ENCODE measurements at places on chromosomes 5 and 9.

DNA sequence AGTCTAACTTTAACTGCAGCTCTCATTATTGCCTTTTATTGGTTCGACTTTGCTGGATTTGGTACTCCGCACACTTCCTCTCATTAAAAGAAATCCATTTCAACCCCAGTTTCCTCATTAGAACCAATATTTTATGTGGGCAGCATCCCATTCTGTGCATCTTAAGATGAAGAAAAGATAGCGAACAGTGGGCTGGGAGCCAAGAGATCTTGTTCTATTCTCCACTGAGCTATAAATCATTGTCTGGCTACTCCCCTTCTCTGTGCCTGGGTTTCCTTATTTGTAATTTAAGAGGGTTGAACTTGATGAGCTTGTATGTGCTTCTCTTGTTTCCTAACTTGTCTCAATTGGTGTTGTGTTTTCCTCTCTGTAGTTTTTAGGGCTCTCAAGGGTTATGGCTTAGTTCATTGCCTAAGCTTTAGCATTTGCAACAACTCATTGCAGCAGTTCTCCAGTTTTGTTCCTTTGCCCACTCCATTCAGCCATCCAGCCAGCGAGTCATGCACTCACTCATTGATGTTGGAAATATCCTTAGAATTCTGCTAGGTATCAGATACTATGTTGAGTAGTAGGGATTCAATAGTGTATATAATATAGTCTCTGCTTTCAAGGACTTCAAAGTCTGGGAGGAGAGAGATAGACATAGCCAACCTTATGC, 273.3 kb upstream of the TNC start:
- DNase-seq: no peak

DNA sequence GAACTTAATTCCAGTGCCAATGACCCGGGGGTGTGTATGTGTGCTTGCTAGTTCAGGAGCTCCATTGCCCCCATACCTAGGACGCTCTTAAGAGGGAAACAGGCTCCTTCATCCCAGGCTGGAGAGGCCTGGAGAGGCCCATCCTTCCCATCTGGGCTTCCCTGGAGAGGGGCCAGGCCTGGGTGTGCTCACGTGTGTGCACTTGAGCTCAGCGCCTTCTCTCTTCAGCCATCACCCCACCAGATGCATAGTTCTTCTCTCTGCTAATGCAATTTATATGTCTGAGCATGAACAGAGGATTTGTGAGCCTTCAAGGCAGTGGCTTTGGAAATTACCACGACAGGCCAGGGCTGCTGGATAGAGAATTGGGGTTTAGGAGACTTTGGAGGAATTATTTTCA, 48.6 kb upstream of the SHB start:
- DNase-seq: no peak

DNA sequence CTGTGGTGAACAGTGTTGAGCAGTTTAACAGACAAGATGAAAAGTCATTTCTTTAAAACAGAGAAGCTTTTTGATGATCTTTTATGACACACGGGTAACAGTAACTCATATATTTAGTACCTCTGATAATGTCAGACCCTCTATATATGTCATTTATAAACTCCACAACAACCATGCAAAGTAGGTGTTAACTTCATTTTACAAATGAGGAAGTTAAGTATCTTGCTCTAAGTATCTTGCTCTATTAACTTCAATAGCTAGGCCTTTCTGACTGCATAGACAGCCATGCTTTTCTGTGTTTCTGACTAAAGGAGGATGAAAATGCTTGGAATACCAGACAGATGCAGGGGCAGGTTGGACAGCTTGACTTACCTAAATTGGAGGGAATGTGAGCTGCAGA, 1.8 kb downstream of the NUDT2 start:
- no peak for DNase-seq

- no peak for DNase-seq
Measured at GRCh38 chr9:23779220-23779619, 46.8 kb downstream of the ELAVL2 start.

GRCh38 chr9:19373527-19373926, 6.5 kb downstream of the RPS6 start:
- DNase-seq: peak; percentile 19

GRCh38 chr5:140312067-140312790, 9.3 kb upstream of the PFDN1 start:
- DNase-seq: no peak

- no peak for DNase-seq
Measured at GRCh38 chr9:86322973-86323644, 31.1 kb downstream of the TUT7 start.

- no peak for DNase-seq
Measured at GRCh38 chr5:54719384-54720283, 202.1 kb downstream of the SNX18 start.

DNA sequence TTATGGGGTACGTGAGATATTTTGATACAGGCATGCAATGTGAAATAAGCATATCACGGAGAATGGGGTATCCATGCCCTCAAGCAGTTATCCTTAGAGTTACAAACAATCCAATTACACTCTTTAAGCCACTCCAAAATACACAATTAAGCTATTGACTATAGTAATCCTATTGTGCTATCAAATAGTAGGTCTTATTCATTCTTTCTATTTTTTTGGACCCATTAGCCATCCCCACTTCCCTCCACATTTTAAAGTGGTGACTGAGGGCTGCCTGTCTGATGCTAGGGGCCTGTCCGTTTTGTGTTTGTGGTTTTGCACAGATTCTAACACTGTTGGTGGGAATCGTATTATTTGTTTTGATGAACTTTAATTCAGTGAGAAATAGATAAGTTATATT, 129.7 kb upstream of the DHFR start:
- DNase-seq: no peak

GRCh38 chr5:35313291-35313690, 83.0 kb upstream of the PRLR start:
- DNase-seq: no peak

- DNase-seq: peak; percentile 20
Measured at GRCh38 chr5:19987612-19988361, at the start of gene CDH18. Gene CDH18 (minus strand): TSS chr5:19988200. CDS start chr5:19838986, 149,214 bp downstream.

DNA sequence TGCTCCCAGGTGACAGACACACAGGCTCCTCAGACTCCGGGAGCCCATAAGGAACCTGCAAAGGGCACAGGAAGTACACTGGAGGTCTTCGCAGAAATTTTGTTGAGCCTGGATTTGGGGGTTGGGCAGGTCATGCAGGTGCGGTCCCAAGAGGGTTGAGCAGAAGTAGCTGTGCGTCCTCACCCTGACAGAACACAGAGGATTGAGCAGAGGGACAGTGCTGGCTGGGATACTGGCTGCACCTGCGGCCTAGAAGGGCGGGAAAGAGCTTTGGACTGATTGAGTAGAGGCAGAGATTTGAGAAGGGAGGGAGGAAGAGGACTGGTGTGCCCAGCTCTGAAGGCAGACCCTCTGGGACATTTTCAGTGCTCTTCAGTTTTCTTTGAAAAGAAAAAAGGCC, 65.4 kb downstream of the PTPDC1 start:
- DNase-seq: no peak

DNA sequence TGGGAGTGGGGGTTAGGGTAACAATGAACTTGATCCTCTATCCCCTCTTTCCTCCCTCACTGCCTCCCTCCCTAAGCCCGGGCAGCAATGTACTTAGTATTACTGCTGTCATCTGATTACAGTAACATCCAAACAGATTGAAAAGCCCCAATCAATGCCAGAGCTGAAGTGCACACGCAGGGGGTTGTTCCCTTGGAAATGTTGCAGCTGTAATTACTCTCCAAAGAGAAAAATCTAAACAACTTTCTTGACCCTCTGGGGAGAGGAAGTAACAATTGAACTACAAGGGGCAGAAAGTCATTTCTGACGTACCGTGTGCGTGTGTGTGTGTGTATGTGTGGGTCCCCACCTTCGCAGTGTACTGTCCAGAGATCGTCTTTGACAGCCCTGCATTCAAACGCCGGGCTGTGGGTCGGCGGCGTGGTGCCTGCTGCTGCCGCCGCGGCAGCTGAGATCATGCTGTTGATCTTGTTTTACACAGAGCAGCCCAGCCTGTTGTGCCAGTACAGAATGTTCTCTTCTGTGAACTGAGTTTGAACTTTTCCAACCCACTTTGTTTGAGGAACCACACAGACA, 66.0 kb upstream of the KLF9 start:
- no peak for DNase-seq

GRCh38 chr9:134307674-134308638, 18.3 kb upstream of the RXRA start:
- no peak for DNase-seq

GRCh38 chr5:175098301-175098700, 345.7 kb downstream of the DRD1 start:
- DNase-seq: no peak

GRCh38 chr5:87850843-87851242, 417.8 kb downstream of the TMEM161B start:
- DNase-seq: peak; percentile 79

DNA sequence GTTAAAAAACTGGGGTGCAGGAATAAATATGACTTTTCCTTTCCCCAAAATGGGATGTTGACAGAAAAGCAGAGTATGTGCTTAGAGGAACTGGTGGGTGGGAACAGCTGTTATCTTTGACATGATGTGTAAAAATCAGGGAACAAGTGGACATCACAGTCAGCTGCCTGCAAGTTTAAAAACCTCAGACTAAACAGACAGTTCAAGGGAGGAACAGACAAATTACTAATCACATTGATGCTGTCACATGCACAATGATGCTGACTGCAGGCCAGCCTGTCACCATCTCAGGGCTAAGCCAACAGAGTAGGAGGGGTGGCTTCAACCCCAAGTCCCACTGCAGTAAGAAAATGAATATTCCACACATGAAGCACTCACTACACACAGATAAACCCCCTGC, 38.2 kb upstream of the UBAP2 start:
- no peak for DNase-seq

- DNase-seq: peak; percentile 13
Measured at GRCh38 chr5:69293882-69294281, 38.7 kb downstream of the CCDC125 start.

DNA sequence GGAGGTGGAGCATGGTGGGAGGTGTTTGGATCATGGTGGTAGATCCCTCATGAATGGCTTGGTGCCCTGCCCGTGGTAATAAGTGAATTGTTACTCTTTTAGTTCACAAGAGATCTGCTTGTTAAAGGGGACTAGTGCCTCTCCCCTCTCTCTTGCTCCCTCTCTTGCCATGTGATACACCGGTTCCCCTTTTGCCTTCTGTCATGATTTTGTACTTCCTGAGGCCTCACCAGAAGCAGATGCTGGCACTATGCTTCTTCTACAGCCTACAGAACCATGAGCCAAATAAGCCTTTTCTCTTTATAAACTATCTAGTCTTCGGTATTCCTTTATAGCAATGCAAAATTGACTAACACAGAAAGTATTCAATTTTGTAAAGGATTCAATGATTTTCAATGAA, 817.1 kb downstream of the TLR4 start:
- DNase-seq: no peak

GRCh38 chr5:122844910-122845228, 544 bp upstream of the SNX24 start:
- DNase-seq: no peak

DNA sequence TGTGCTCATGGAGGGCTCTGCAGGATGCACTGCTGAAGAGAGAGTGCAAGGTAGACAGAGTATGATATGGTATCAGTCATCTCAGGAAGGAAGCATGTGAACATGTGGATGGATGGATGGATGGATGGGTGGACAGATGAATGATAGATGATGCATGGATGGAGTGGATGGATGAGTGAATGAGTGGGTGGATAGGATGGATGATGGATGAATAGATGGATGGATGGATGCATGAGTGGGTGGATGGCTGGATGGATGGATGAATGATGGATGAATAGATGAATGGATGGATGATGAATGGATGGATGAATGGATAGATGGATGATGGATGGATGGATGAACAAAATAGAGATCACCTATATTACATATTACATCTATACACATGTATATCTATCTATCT, 341.3 kb downstream of the DRD1 start:
- no peak for DNase-seq

GRCh38 chr5:150243590-150243989, 46.0 kb downstream of the CAMK2A start:
- no peak for DNase-seq

GRCh38 chr5:145531038-145531734, 304.0 kb downstream of the PRELID2 start:
- DNase-seq: no peak

DNA sequence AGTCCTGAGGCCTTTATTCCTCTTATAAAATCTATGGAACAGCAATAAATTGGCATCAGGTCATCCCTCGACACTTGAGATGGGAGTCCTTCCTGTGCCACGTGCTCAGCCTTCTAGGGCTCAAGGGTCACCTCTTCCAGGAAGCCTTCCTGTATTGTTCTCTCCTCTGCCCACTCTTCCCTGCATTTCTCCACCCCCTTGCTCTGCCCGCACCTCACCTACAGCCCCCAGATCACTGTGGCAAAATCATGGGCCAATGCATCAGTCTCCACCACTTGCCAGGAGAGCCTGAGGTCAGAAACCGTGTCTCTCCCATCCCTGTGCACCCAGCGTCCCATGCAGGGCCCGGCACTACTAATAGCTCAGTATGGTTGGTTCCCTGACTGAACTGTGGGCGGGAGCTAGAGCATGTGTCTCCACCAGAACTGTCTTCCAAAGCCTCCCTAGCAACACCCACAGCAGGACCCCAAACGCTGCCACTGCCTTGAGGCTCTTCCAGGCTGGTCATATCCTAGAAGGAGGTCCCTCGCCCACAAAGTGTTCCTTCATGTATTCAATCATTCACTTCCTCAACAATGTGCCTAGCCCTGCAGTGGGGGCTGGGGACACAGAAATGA, 13.5 kb downstream of the DUSP1 start:
- DNase-seq: no peak

DNA sequence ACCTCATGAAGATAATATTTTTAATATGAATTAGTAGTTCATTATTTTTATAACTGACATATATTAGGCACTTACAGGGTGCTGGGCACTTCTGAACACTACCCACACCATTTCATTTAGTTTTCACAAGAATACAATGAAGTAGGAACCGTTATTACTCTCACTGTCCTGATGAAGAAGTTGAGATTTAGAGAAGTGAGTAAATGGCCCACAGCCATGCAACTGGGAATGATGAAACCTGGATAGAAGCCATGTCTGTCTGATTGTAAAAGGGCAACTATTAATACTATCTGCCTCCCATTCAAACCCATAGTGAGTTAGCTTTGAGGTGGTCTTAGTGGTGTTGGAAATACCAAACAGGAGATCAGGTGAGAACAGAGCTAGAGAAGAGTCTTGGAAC, 29.6 kb upstream of the OTULINL start:
- no peak for DNase-seq

- no peak for DNase-seq
Measured at GRCh38 chr5:146331423-146331822, 7.2 kb upstream of the POU4F3 start.

DNA sequence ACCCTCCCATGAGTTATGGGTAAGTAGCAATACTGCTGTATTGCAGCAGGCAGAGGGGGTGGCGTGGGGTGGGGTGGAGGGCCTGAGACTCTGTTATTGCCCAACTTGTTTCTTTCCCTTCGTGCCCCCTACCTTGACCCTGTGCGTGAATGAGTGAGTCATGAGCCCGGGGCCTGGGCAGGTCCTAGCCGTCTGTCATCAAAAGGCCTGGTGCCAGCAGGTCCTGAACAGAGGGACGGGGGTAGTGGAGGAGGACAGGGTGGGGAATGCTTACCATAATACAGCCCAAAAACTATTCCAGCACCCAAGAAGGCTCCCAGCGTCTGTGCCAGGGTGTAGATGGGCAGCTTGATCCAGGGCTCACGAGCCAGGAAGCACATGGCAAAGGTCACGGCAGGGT, 4.3 kb downstream of the AQP3 start:
- no peak for DNase-seq

GRCh38 chr5:134656690-134657089, 8.1 kb downstream of the SEC24A start:
- no peak for DNase-seq

- no peak for DNase-seq
Measured at GRCh38 chr5:68382640-68383039, 167.1 kb downstream of the PIK3R1 start.

- DNase-seq: no peak
Measured at GRCh38 chr9:107348836-107349235, 65.8 kb downstream of the RAD23B start.
